ENCODE measurements at places on chromosomes 11 and 22.

DNA sequence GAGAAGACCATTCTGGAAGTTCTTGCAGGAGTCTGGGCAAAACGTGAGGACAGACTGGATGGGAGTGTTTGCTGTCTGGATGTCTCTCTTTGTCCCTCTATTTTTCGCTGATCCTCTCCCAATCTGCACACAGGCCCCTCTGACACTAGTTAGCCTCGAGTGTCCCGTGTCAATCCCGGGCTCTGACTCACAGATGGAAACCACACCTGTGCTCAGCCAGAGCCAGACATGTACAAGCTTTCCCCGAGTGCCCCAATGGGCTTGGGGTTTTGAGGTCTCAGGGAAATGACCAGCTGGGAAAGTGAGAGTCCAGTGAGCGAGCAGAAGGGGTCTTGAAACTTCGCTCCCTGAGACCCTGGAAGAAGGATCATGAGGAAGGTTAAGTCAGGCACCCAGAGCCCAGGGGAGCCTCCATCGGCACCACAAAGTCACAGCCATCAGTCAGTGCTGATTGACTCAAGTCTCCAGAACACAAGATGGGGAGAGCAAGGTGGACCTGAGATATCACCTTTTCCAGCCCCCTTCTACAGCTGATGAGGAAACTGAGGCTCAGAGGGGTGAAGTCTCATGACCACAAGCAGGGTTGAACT is 13.9 kb downstream of the APOL2 start:
- DNase-seq = no peak

DNA sequence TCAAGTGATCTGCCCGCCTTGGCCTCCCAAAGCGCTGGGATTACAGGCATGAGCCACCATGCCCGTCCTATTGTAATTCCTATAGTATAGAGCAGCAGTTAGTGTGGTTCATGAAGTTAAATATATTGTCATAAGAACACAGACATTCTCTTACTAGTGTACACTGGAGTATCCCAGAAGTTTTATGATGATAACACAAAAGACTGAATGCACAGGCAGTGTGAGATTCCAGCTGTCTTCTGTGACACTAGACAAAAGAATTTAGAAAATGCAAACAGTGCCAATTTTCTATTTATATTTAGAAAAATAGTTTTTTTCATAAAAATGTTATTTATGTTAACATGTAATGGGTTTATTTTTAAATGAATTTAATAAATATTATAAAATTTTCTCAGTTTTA is 39.4 kb upstream of the RBX1 start:
- no peak for DNase-seq

GRCh38 chr22:18905540-18906409 is at the start of gene DGCR6:
Gene DGCR6 (plus strand): TSS chr22:18906320. CDS start chr22:18906375, 55 bp downstream.
- DNase-seq = no peak

GRCh38 chr11:72579816-72580641 is 94.2 kb downstream of the PDE2A start:
- DNase-seq = no peak

DNA sequence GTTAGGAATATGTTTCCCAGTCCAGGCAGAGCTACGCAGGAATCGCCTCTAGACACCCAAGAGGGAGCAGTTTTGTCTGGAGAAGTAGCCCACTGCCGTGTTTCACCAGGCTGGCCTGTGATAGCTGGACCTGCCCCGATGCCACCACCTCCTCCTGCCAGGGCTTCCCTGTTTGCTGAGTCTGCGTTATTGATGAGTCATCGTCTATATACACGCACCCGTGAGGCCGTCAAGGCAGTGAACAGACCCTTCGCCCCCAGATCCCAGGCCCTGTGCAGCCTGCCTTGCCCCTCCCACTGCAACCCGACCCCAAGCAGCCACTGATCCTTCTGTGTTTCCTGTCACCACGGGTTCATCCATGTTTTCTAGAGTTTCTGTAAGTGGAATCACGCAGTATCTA is 141.9 kb downstream of the IGLL1 start:
- DNase-seq = no peak

- DNase-seq = no peak
These were observed 181.4 kb downstream of the DBX1 start for GRCh38 chr11:19978668-19979518.

DNA sequence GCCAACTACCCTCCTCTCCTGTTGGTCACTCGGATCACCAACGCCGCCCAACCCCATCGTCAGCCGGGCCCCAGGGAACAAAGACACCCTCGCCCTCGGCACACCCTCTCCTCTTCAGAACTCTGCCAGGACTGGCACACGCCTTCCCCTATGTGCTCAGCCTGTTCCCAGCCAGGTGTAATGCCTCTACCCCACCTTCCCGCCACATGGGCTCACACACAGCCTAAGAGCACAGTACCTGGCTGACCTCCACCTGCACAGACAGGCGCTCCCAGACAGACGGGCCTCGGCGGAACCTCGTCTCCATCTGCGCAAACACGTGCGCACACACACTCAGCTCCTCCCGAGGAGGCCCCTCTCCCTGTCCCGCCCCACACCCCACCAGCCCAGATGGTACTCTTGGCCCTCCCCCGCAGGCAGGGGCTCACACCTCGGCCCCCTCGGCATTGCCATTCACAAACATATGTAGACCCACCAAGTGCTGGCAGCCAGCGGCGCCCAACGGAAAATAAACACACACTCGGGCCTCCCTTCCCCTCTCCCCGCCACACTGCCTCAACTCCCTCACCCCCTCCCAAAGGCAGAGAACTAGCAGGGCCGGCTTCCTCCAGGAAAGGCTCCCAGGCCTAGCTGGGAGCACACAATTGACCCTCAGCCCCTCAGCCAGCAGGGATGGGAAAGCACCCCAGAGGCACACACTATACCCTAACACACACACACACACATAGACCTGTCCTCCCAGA is 8.5 kb downstream of the ELFN2 start:
- no peak for DNase-seq

DNA sequence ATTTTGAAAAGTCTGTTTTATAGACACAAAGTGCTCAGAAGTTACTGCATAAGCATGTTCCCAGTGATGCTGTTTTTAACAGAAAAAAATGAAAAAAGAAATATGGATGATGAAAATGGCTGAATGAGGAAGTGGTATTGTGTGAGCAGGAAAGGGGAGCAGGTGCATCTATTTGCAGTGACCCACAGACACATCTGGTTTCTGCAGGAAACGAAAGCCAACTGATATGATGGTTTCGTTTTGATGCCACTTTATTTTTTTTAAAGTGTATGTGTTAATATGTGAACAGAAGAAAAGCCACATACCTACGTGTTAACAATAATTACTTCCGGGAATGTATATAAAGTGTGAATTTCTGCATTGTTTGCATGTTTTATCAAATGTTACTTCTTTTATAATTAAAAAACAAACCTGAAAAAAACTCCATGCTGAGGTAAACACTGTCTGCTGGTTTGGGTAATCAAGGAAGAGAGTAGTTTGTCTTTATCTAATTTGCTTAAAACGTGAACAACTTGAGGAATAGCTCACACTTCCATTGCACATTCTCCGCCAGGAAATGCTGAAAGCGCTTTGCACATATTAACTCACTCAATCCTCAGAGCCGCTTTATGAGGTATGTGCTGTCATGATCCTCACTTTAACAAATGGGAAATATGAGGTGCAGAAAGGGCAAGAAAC is 1335.9 kb downstream of the TBC1D22A start:
- no peak for DNase-seq

DNA sequence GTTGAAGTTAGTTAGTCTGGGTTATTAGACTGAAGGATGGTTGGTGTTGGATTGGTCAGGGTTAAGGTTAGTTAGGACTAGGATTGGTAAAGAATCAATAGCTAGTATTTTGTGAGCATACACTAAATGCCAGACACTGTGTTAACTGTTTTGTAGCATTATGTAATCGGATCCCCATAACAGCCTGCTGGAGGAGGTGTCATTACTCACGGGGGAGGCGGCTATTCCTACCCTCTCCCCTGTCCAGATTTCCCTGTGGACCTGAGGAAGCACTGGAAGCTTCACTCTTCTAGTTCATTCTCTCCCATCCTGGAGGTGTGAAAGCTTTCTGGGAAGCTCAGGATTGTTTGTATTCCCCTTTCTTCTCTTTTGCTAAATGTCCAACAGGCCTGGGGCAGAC is 40.5 kb upstream of the KCNJ11 start:
- DNase-seq = no peak

- no peak for DNase-seq
These were observed 59.6 kb upstream of the ADORA2A start for GRCh38 chr22:24367841-24368240.

GRCh38 chr22:23670378-23671295 is 20.2 kb upstream of the RGL4 start:
- no peak for DNase-seq

- no peak for DNase-seq
These were observed 8.0 kb downstream of the MARK2 start for GRCh38 chr11:63846897-63847296.

GRCh38 chr11:98185245-98185644 is 835.5 kb upstream of the CNTN5 start:
- no peak for DNase-seq

GRCh38 chr11:77052518-77052917 is 14.3 kb upstream of the CAPN5 start:
- no peak for DNase-seq

DNA sequence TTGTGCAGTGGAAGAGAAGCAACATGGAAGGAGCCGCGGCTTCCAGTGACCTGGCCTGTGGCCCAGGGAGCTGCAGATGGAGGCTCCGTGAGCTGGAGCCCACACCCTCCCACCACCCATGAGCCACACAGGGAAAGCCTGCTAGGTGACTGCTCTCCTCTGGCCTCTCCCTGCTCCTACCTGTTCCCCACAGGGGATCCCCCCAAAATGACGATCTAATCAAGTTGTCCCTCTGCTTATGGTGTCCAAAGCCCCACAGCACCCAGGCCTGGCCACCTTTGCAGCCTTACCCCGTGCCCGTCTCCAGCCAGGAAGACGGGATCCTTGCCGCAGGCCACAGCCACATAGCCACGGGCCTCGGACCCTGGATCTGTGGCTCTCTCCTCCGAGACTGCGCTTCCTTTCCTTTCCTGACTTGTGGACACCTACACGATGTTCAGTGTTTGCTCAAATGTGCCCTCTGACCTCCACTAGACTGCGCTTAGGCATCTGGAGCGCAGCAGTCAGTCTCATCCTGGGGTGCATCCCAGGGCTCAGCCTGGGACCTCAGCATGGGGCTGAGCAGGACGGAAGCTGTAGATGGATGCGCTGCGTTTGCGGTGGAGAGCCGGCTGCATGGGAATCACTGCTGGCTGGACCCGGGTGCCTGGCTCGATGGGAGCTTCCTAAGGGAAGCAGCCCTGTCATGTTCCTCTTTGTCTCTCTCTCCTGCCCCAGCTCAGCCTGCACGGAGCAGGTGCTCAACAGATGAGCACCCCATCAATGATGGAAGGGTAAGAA is 133.3 kb downstream of the ST3GAL4 start:
- DNase-seq = no peak

DNA sequence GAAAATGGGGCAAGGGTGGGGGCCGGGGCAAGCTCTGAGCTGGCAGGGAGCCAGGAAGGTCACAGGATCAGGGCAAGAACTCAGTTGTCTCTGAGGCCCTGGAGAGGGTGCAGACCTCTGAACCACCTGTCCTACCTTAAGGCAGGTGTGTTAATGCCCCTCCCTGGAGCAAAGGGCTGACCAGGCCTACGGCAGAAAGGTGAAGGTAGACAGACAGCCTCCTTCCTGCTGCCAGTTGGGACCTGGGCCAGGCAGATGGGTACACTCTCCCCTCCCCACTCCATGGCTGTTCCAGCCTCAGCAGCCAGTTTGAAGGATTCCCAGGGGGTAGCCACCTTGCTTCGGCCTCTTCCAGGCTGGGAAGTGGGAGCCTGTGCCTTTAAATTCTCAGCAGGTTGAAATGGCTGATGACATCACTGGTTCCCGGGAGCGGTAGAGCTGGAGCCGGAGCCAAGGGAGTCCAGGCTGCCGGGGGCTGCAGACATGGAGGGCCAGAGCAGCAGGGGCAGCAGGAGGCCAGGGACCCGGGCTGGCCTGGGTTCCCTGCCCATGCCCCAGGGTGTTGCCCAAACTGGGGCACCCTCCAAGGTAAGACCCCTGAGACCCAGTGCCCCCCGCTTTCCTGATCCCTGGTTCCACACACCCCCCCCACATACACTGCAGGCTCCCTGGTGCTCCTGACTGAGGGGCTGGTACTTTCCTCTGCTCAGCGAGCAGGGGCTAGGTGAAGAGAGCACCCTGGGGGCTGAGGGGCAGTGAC is at the start of gene INPP5J:
Gene INPP5J, plus strand, starts transcription at position 435 of the 760 bp plus-strand sequence. Its CDS starts 49 bp downstream, at position 484.
- no peak for DNase-seq

DNA sequence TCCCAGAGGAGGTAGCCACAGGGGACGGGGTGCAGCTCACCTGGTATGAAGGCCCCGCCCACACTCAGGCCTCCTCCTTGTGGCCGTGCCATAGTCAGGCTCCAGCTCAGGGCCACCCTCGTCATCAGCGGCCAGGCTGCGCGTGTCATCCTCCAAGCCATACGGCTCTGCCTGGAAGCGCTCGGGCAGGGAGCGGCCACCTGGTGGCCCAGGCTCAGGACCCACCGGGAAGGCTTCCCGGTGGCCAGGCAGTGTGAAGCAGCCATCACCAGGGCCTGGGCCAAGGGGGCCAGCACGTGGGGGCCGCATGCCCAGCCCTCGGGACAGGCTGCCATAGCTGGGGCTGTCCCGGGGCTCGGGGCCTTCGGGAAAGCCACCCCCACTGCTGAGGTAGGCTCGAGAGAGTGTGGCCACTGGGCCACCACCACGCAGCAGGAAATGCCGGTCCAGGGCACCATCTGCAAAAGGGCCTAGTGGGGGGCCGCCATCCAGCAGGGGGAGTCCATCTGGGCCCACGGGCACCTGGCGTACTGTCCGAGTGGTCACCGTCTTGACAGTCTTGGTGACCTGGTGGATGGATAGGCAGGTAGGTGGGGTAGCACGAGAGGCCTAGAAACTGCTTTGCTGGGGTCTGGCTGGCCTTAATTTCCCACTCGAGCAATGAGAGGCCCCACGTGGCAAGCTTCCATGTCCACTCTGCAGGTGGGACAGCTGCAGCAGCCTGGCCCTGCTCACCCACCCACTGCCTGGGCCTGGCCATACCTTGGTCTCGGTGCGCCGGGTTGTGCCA is 35.3 kb downstream of the ARVCF start:
- no peak for DNase-seq

- DNase-seq = no peak
These were observed 17.8 kb upstream of the TTC12 start for GRCh38 chr11:113296447-113297205.

DNA sequence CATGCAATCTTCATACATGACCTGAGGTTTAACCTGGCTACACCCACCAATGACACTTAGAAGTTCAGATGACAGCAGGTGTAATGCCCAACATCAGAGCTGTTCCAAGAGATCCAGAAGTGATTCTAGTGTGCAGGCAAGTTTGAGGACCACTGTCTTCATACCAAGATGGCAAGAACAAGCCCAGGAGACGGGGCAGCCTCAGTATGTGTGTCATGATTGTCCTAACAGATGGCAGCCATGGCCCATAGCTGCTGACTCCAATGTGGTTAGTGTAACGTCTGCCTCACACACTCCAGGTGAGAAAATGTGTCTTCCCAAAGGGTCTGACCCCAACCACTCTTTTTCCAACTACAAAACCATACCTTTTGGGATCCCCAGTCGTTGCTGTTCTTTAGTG is 97.3 kb downstream of the ETS1 start:
- no peak for DNase-seq

Measured in SW 1271 (cell line).